NCI-H446 treated with DMSO at 0.1 percent for 48 hours (cell line): ENCODE measurements at places on chromosomes 16 and 17.

DNA sequence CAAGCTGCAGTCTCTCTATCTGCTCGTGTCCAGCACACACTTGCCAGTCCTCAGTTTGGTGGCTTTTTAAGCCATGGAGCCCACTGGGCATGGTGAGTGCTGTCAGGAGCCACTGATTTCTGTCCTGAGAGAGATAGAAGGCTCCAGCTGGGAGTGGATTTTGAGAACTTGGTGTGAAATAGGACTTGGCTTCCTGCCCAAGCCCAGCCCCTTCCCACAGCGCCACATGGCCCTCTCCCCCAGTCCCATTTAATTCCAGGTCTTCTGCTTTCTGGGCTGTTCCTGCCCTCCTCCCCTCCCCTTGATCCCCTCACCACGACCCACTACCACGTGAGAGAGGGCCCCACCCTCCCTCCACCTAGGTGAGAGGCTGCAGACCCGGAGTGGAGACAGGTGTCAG lies 14.4 kb upstream of the ABCC3 start:
- no peak for DNase-seq

GRCh38 chr16:88004391-88004790 lies 53.2 kb downstream of the BANP start:
- DNase-seq = no peak

GRCh38 chr16:53541326-53541725 lies 38.3 kb upstream of the AKTIP start:
- DNase-seq = no peak

DNA sequence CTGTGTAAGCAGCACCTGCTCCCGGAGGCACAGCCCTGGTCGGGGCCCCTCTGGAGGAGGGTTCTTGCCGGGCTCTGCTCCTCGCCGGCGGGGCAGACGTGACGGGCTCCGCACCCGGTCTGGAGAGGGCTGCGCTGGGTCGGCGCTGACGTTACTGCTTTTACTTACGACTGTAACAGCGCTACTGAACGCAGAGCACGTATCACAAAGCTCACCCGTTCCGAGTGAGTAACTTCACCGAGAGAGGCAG lies 1.3 kb upstream of the RAB40C start:
- no peak for DNase-seq

DNA sequence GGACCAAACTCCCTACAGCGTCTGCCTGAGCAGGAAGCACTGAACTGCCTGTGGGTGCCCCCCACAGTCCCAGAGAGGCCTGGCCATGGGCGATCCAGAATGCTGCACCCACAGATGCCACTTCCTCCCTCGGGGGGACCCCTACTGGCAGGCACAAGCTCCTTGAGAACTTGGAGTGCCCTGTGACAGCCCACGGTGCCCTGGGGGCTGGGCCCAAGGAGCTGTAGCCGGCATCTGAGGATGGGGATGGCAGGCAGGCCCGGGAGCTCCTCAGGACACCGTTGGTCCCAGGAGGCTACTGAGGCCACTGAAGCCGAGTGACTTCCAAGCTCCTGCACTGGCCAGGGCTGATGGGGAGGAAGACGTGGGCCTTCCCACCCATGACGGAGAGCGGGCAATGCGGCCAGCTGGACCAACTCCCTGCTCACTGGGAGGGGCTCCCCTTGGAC lies 15.1 kb upstream of the RASD1 start:
- DNase-seq = no peak

- DNase-seq = no peak
Measured at GRCh38 chr17:54749157-54749556, 151.5 kb upstream of the TOM1L1 start.

DNA sequence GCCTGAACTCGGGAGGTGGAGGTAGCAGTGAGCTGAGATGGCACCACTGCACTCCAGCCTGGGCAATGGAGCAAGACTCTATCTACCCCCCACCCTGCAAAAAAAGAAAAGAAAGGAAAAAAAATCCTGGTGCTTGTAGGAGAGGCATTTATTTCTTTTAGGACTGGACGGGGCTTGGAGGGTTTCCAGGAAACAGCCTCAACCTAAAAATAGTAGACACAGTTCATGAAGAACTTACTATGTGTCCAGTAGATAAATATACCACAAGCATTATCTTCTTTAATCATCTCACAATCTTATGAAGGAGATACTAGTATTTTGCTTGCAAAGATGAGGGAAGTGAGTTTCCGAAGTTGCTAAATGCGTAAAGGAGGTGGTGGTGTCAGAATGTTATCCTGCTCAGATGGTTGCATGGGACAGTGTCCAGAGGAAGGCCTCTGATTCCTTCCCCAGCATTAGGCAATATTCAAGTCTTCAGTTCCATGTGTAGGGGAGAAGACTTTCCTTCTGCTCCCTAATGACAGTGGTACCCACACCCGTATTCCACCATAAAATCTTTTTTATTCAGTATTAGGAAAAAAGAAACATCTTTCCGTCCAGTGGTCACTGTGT lies 263.2 kb downstream of the WWOX start:
- no peak for DNase-seq

DNA sequence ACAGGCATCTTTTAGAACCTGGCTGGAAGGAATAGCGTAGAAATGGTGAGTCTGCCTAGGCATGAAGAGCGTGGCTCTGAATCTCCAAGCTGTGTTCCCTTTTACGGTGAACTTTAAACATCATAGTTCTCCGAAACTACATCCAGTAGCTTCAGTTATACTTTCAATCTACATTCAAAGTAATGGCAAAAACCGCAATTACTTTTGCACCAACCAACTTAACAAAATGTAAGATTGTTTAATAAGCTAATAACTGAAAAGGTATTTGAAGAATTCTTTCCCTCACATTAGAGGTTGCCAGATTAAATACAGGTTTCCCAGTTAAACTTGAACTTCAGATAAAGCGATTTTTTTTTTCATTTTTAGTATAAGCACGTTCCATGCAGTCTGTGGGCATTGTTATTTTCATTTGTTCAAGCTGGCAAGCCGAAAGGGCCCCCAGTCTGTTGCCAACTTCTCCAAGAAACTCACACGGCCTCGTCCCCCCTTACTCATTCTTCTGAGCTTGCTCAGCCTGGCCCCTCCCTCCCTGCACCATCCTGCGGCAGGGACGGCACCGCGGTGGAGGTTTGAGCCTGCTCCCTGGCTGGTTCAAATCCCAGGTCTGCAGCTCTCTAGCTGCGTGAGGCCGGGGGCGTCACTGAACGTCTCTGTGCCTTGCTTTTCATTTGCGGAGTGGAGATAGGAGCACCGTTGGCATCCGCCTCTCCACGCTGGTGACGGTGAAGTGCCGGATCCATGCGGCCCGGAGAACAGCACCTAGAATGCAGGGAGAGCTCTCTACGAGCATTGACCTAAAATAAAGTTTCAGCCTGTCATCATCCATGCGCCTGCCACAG lies 3.5 kb upstream of the MTHFSD start:
- DNase-seq = no peak

GRCh38 chr16:54955757-54956156 lies 25.1 kb downstream of the IRX5 start:
- DNase-seq = no peak

- no peak for DNase-seq
Measured at GRCh38 chr17:78031435-78031834, 72.9 kb downstream of the TNRC6C start.

DNA sequence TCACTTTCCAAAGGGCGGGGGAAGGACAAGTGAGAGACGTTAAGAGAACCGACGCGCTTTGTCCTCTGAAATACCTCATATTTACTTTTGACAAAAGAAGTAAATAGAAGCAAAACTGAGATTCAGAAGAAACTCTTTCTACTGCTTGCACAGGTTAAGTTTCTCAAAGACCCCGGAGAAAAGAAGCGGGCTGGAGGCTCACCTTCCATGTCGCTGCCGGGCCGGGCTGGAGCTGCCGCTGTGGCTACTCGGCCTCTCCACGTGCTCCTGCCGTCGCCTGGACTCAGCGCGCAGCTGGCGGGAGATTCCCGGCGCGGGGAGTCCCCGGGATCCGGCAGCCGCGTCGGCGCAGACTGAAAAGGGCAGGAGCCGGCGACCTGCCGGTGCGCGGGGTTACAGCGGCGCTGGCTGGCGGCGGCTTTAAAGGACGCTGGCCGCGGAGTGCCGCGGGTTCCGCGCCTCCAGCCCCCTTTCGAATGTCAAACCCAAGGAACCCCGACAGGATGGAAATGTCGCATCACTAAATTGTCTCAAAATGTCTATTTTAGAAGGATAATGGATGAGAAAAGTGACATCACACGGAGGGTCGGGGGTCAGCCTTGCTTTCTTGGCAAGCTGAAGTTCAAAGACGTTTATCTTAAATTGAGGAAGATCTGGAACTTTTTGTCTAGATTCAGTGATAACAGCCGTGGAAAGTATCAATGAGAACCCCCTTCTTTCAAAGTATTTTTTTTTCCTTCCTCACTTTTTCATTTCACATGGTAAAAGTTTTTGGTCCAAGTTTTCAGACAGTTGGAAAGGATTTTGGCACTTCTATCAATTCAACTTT lies at the start of gene IKZF3:
IKZF3 (minus strand) TSS at position 395 of the 829 bp plus-strand sequence; CDS start at position 209, 186 bp downstream.
- DNase-seq = no peak

DNA sequence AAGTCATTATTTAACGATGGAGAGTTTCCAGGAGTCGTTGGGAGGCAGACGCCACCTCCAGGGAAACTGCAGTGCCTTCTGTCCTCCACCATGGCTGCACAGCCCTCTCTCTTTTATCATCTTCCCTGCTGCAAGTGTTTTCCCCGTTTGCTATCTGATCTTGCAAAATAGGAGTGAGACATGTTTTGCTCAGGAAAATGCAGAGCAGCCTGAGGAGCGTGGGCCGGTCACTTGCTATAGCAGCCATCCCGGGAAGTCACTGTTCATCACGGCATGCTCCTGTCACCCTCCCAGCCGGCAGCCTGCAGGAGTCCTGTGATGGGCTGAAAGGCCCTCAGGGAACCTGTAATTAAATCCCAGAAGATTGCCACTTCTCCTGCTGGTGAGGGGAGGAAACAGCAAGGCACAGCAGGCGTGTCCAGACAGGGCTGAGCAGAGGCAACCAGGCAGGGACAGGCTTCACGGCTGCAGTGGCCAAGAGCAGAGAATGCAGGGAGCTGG lies 143.1 kb downstream of the GSG1L start:
- no peak for DNase-seq

- DNase-seq = no peak
Measured at GRCh38 chr16:68296291-68296690, 14.5 kb downstream of the SLC7A6OS start.

- DNase-seq = no peak
Measured at GRCh38 chr16:64019339-64019738, 1102.5 kb downstream of the CDH11 start.

DNA sequence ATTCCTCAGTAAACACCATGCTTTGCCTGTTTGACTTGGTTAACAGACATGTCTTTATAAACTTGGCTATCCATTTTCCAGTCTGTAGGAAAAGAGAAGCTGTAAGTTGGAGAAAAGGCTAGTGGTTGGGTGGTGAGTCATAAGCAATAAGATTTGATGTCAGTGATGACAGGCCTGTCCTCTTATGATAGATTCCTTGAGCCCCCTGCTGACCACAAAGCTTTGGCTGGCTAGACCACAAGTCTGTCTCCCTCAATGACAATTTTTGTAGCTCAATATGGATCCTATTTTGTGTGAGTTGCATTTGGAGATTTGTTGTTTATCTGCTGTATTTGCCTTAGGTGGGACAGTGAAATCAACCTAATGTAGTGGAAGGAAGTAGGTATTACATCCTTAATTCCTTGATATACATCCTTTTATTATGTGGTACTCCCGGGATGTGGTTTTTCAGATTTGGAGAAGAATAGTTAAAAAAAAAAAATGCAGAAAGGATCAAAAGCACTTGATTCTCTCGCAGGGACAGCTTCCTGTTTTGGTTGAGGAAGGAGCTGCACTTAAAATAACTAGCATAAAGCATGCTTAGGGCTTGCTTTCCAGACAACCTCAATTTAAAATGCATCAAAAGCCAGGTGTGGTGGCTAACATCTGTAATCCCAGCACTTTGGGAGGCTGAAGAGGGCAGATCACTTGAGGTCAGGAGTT lies 67.4 kb downstream of the SIAH1 start:
- no peak for DNase-seq

DNA sequence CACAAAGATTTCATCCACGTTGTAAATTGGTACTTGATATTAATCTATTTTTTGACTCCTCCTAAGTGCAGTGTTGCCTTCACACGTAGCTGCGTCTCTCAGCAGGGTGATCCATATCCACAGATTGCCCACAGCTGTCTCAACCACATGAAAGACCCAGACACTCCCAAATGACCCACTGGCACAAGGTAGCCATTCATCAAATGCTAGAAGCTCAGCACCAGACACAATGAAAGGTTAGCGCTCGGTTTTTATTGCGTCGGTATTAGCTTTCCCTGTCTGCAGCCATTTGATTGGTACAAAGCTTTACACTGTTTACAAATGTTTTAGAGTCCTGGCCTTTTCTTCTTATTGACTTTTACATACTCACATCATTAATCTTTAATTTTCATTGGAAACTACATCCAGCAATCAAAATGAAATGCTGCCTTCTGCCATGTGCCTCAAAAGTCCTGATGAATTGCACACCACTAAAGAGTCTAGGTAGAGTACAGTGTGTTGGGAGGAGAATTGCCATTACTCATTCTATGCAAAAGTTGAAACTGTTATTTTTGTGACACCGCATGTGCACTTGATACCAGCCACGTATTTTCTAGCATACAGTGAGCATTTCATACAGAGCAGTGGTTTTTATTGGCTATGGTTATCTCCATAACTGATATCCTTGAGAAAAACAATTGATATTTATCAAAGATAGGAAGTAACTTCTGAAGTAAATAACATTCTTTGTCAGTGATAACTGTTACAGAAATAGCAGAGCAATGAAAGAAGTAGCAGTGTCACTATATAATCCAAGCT lies 127.3 kb upstream of the NUDT7 start:
- DNase-seq = no peak

DNA sequence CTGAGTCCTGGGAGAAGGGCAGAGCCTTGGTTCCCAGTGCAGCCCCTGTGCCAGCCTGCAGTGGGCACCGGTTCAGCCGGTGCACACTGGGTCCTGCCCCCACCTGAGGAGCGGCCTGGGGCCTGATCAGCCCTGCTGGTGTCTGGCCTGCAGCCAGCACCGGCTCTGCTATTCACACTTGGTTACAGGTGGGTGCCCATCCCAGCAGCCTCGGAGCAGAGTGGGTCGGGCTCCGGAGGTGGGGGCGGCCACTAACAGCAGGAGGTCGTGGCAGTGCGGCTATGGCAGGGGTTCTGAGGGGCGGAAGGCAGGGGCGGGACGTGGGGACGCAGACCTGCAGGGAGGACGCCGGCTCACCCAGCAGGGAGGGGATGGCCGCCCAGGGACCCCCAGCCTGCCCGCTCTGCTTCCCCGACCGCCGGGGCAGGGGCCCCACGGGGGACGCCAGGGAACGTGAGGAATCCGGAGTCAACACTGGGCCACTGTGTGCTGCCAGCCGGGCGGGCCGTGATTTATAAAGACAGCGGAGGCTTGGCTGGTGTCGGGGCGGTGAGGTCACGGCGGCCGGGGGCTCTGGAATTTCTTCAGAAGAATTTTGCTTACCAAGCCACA lies 20.3 kb downstream of the METRNL start:
- DNase-seq = no peak

GRCh38 chr17:69712801-69713311 lies 298.4 kb downstream of the MAP2K6 start:
- no peak for DNase-seq

GRCh38 chr16:35492225-35492624 lies 2032.8 kb downstream of the TP53TG3F start:
- DNase-seq = no peak
